ENCODE measurements at places on chromosomes 2 and 18.

- DNase-seq = no peak
Observed at GRCh38 chr2:151824886-151825285, 3.3 kb downstream of the ARL5A start.

- no peak for DNase-seq
Observed at GRCh38 chr2:239765911-239766310, 259.2 kb downstream of the NDUFA10 start.

GRCh38 chr2:873027-873426 lies 77.6 kb upstream of the SNTG2 start:
- DNase-seq = no peak

DNA sequence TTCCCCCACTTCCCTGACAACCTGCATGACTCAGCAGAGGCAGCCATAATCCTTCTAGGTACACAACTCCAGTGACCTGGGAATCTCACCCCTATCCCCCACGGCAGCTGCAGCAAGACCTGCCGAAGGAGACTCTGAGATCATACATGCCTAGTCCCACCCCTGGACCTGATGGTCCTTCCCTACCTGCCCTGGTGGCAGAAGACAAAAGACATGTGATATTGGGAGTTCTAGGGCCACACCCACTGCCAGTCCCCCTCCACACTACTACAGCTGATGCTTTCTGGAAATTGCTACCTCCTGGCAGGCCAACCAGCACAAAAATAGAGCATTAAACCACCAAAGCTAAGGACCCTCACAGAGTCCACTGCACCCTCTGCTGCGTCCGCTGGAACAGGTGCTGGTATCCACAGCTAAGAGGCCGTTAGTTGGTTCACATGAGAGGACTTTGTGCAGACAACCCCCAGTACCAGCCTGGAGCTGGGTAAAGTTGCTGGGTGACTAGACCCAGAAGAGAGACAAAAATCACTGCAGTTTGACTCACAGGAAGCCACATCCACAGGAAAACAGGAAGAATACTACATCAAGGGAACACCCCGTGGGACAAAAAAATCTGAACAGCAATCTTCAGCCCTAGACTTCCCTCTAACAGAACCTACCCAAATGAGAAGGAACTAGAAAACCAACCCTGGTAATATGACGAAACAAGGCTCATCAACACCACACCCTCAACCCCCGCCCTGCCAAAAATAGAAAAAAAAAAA lies 12.5 kb downstream of the MARCO start:
- no peak for DNase-seq

Data from stimulated activated CD4-positive, alpha-beta T cell treated with anti-CD3 and anti-CD28 coated beads, TNF-alpha, amount 100 ng/mL, for 1 hour (primary cell).